Fibroblast of skin of right quadriceps (primary cell): ENCODE measurements at places on chromosomes 7 and 10.

DNA sequence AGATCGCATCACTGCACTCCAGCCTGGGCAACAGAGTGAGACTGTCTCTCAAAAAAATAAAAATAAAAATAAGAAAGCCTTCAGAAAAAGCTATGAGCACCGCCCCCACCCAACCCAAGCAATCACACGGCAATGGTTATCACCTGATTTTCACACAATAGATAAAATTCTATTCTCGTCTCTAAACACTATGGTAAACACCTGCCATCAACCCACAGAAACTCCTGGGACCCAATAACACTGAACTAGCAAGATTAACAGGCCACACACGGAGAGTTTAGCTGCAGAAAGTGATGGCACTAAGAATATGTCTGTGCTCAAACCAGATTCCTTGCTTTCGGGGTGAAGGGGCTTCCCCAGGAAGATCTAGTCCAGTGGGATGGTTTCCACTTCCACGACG is 173.8 kb downstream of the DIP2C start:
- DNase-seq = no peak

GRCh38 chr10:5540891-5541290 is 16.1 kb downstream of the CALML3 start:
- no peak for DNase-seq

- DNase-seq = no peak
Observed at GRCh38 chr10:3077940-3078630, 10.7 kb downstream of the PFKP start.

- peak; percentile 72 for DNase-seq
Observed at GRCh38 chr7:76037310-76037709, 10.5 kb downstream of the STYXL1 start.

- DNase-seq = peak; percentile 73
Observed at GRCh38 chr10:3192856-3193635, 20.5 kb upstream of the PITRM1 start.
